ENCODE measurements at places on chromosomes 2 and 18.

GRCh38 chr2:72181616-72182015 is 34.0 kb upstream of the CYP26B1 start:
- DNase-seq = no peak

DNA sequence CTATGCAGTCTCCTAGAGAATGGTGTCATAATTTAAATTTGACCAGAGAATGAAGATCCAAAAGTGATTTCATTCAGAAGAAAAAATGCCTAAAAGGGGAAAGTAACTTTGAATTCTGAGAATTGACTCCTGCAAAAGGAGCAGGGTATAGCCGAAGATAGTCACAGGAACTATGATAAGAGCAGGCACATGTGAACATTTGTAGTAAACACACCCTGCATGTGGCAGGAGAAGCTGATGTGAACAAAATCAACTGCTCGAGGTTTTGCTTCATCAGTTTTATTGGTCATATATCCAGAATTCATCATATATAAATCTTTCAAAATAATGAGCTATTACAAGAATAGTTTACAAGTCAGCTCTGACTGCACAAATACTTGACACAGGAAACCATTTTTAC is 14.0 kb downstream of the MCFD2 start:
- no peak for DNase-seq

- DNase-seq = no peak
Observed at GRCh38 chr2:175852879-175853615, 149.0 kb downstream of the LNPK start.

- DNase-seq = no peak
Observed at GRCh38 chr2:82811946-82812345, 1647.1 kb downstream of the SUCLG1 start.

DNA sequence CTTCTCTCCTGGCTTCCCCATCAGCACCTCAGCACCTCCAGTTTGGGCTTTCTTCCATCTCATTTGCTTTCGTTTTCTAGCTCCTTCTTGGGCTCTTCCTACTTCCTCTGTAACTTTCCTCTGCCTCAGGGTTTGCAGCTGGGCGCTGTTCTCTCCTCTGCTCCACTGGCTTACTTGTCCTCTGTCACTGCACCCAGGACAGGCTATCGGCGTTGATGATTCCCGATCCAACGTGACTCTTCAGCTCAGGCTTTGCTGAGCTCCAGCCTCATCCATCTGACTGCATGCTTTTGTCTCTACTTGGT is 362.4 kb downstream of the CYRIA start:
- no peak for DNase-seq

- DNase-seq = no peak
Observed at GRCh38 chr2:238235856-238236255, 4.0 kb downstream of the HES6 start.

DNA sequence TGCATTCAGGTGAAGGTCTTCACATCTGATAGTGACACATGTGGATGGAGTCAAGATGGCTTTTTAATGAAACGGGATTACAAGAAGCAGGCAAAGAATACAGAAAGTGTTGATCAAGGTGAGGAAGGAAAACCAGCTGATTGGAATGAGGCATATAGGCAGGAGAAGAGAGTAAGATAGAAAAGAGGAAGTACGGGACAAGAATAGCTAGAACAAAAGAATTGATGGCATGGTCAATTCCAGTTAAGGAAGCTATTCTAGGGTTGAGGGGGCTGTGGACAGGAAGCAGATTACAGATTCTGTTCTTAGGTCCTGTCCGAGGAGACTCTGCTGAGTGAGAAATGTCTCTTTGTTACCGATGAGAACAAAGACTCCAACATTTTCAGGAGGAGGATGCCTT is 13.2 kb upstream of the NCK2 start:
- DNase-seq = no peak
